ENCODE measurements at places on chromosomes 16 and 17. TPM values are rescaled to one million over a fixed set of nuclear protein-coding genes. Genes with fewer than 3 reads are reported as not detected.

Gene EZH1
- total RNA-seq, result 7.2 TPM

Gene GPR179
- not detected for total RNA-seq

Gene ADAD2
- total RNA-seq, result not detected

Gene TSPAN10
- 6.8 TPM for total RNA-seq

Gene MYADML2
- total RNA-seq, result not detected

Gene CTRB1
- not detected for total RNA-seq

Gene SYNGR3
- total RNA-seq, result 21.8 TPM

Gene SLC5A10
- total RNA-seq, result 0.22 TPM

Gene ZNF207
- total RNA-seq, result 221 TPM

Gene CDRT15L2
- not detected for total RNA-seq

Gene KRT10
- 28.5 TPM for total RNA-seq

Gene UTS2R
- total RNA-seq, result not detected

Gene SCN4A
- total RNA-seq, result 0.02 TPM

Gene SLC16A11
- not detected for total RNA-seq

Gene DVL2
- total RNA-seq, result 65.1 TPM

Gene TP53TG3F
- total RNA-seq, result not detected

Gene CIITA
- not detected for total RNA-seq

Gene AIPL1
- not detected for total RNA-seq

Gene SCPEP1
- 126 TPM for total RNA-seq

Gene USP7
- 49.8 TPM for total RNA-seq

Gene CCL16
- not detected for total RNA-seq

Gene PRSS27
- total RNA-seq, result 2.6 TPM

Gene KDM8
- total RNA-seq, result 2.7 TPM

Gene ZNF469
- total RNA-seq, result 0.91 TPM

Gene C16orf96
- total RNA-seq, result not detected

Gene TBX21
- not detected for total RNA-seq

Gene GPRC5B
- 41.0 TPM for total RNA-seq

Gene CDRT15
- total RNA-seq, result not detected

Gene MAP2K6
- total RNA-seq, result 0.31 TPM

Gene KREMEN2
- total RNA-seq, result 3.5 TPM

Gene FGF11
- total RNA-seq, result 0.89 TPM

Gene COTL1
- total RNA-seq, result 295 TPM

Gene NPIPA2
- total RNA-seq, result 0.72 TPM

Gene RASD1
- not detected for total RNA-seq

Gene KRTAP1-5
- total RNA-seq, result not detected

Gene SPNS3
- total RNA-seq, result 1.1 TPM

Gene SSTR5
- not detected for total RNA-seq

Gene ODAD4
- total RNA-seq, result 1.8 TPM

Gene TLCD3B
- total RNA-seq, result 0.38 TPM

Gene KRT20
- total RNA-seq, result not detected

Gene CFAP97D1
- 0.24 TPM for total RNA-seq

Gene POLR2C
- total RNA-seq, result 174 TPM

Gene KRT15
- 29.8 TPM for total RNA-seq

Gene TUFM
- 225 TPM for total RNA-seq

Gene CA7
- not detected for total RNA-seq

Gene TMEM204
- total RNA-seq, result not detected

Gene ATP2C2
- total RNA-seq, result not detected

Gene MKS1
- 16.1 TPM for total RNA-seq

Gene WDR59
- 8.9 TPM for total RNA-seq

Gene FOXN1
- total RNA-seq, result not detected

All from A172 (cell line).